ENCODE measurements at places on chromosomes 3 and 15. TPM values are rescaled to one million over a fixed set of nuclear protein-coding genes. Genes with fewer than 3 reads are reported as not detected.

- DNase-seq: no peak
Observed at GRCh38 chr3:197458179-197458707, 97.5 kb downstream of the BDH1 start.

GRCh38 chr3:17039594-17039993 lies 154.8 kb downstream of the PLCL2 start:
- DNase-seq: no peak

DNA sequence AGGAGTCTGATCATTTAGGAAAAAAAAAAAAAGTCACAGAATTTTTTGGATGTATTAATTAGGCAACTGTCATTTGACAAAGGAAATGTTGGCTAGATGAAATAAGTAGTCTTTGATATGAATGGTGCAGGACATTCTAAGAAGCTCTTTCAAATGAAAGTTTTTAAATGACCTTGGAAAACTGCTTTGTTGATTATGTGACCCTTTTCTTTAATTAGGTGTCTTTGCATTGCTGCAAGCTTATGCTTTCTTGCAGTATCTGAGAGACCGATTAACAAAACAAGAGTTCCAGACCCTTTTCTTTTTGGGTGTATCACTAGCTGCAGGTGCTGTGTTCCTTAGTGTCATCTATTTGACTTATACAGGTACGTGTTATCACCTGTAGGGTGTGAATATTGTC lies 84.0 kb downstream of the STT3B start:
- DNase-seq: no peak

- no peak for DNase-seq
Observed at GRCh38 chr15:85800478-85801123, 5.9 kb upstream of the KLHL25 start.

GRCh38 chr15:89199746-89200145 lies 21.6 kb downstream of the RLBP1 start:
- no peak for DNase-seq

CCR1 gene
- 1.7 TPM for total RNA-seq

CCK gene
- total RNA-seq: 14.7 TPM

Measured in occipital lobe (tissue), 3 donors.